Stimulated activated CD4-positive, alpha-beta T cell treated with anti-CD3 and anti-CD28 coated beads, Interleukin-1b, Interleukin-23, amount 100 ng/mL, for 4 hours (primary cell): ENCODE measurements at places on chromosomes 3 and 15.

- no peak for DNase-seq
Observed at GRCh38 chr3:49346797-49347251, 7.0 kb upstream of the USP4 start.

DNA sequence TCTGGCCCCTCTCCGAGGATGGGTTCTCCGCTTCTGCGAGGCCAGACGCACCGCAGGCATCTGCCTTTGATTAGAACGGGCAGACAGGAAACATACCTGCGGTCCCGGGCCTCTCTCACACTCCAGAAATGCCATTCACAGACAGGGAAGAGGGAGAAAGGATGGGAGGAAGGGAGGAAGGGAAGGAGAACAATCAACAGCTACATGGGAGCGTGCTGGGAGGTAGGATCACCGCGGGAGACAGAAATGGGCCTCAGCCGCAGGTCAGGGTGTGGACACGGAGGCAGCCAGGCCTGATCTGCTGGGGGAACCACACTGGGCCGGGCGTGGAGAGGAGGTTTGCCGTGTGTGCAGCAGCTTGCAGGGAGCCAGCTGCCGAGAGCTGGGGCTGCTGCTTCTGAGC lies 90.7 kb upstream of the RGMA start:
- no peak for DNase-seq

GRCh38 chr3:172749230-172749965 lies 1.1 kb upstream of the ECT2 start:
- no peak for DNase-seq

- DNase-seq = no peak
Observed at GRCh38 chr15:89946681-89947299, 34.0 kb upstream of the ARPIN start.

GRCh38 chr3:122988508-122988907 lies 39.1 kb downstream of the SEMA5B start:
- no peak for DNase-seq

- DNase-seq = no peak
Observed at GRCh38 chr15:65634356-65634755, 12.6 kb downstream of the SLC24A1 start.

DNA sequence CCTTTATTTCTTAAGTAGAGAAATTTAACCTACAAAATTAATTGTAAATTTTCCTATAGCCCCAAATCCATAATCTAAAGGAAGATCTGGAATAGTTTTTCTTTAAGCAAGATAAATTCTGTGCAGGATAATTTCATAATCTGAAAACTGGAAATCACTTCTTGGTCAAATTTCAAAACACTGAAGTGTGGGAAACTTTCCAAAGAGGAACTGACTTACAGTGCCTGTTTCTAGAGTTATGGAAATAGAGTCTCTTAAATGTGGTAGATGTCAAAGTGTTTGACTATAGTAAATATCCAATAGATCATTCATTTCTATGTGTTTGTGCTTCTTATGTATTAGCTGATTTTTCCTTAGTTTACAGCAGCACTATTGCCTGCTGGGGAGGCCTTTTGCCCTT lies 1.6 kb upstream of the P2RY13 start:
- no peak for DNase-seq

DNA sequence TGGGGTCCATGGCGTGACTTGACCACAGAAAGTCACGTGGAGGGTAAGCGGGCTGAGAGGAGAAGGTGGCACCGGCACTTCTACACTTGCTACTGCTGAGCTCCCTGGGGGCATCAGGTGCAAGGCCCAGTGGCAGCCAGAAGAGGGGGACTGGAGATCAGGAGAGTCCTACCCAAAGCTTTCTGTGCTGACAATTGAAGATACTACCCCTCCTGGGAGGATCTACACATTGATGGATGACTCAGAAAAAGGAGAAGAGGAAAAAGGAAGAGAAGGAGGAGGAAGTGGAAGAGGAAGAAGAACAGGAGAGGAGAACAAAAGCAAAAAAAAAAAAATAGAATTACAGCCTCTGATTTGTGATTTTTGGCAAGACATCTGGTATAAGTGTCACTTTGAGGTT lies 41.2 kb downstream of the MYO5C start:
- no peak for DNase-seq

GRCh38 chr15:66721501-66721937 lies 19.5 kb downstream of the SMAD6 start:
- no peak for DNase-seq

DNA sequence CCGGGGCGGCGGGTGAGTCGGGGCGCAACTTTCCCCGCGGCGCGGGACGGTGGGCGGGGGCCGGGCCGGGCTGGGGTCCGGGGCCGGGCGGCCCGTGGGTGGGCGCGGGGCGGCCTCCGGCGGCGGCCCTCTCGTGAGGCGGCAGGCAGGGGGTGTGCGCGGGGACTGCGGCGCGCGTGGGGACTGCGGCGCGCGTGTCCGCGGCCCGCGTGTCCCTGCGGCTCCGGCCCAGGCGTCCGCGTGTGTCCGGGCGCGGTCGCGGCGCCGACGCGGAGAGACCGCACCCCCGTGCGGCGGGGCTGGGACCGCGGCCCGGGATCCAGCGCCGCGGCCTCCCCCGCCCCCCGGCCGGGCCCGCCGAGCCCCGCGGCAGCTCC lies 349 bp downstream of the PLXNA1 start:
- no peak for DNase-seq

DNA sequence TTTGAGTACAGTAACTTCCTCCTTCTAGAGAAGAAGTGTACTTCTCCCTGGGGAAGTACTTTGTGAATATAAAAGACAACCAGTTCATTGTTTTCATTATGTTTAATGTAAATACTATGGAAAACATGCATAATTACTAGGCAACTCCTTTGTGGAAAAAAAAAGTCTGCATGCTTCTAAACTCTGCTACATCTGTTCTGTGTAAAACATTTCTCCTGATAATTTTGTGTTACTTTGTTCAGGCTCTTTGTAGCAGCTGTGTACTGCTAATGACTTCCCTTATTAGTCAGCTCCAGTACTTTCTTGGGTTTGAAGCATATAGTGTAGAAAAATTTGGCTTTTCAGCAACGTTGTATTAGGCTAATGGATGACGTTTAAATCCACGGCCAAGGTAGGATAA lies 111.6 kb downstream of the FEZF2 start:
- no peak for DNase-seq

- DNase-seq = no peak
Observed at GRCh38 chr15:91609231-91609630, 244.3 kb upstream of the SLCO3A1 start.
